Stimulated activated CD4-positive, alpha-beta T cell treated with anti-CD3 and anti-CD28 coated beads, Interleukin-15, amount 100 ng/mL, for 1 hour (primary cell): ENCODE measurements at places on chromosomes 12 and 14.
A peak's percentile ranks its signal among the peaks of the same experiment; 100 is the strongest.

DNA sequence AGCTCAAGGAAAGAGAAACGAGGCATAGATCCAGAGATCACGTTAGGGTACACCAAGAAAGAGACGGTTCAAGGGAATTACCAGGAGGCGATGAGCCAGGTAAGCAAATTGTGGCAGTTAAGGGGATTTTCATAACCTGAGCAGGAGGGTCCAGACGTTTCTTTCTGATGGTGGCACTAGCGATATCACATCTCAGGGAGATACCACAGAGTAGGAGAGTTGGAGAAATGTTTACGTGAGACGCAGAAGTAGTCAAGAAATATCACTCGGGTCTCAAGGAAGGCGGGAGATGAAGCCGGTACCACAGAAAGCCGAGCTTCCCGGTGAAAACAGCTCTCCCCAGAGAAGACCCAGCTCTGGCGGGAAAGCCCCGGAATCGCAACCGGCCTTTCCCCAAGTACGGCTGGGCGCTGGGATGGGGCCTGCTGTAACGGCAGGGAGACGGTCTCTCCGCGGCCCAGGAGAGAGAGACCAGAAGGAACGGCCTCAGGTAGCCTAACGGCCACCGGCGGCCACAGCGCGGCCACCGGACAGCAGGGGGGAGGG, 485 bp downstream of the SENP1 start:
- peak; percentile 14 for DNase-seq

DNA sequence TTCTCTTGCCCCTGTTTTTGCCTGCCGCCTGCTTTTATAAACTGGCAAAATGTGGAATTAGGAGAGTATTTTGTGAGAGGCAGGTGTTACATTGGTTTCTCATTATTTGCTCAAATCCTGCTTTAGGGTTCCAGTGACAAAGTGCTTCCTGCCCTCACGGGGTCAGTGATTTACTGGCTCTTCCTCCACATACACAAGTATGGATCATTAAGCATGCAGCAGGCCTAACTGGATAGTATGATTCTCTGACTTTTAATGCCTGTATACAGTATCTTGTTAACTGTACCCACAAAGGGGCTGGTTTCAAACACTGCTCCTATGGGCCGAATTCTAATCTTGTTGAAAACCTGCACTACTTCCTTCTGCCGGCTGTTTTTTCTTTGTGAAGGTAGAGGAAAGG, 63.2 kb downstream of the PTCSC3 start:
- no peak for DNase-seq

GRCh38 chr12:26773313-26774104, 59.5 kb downstream of the ITPR2 start:
- no peak for DNase-seq

DNA sequence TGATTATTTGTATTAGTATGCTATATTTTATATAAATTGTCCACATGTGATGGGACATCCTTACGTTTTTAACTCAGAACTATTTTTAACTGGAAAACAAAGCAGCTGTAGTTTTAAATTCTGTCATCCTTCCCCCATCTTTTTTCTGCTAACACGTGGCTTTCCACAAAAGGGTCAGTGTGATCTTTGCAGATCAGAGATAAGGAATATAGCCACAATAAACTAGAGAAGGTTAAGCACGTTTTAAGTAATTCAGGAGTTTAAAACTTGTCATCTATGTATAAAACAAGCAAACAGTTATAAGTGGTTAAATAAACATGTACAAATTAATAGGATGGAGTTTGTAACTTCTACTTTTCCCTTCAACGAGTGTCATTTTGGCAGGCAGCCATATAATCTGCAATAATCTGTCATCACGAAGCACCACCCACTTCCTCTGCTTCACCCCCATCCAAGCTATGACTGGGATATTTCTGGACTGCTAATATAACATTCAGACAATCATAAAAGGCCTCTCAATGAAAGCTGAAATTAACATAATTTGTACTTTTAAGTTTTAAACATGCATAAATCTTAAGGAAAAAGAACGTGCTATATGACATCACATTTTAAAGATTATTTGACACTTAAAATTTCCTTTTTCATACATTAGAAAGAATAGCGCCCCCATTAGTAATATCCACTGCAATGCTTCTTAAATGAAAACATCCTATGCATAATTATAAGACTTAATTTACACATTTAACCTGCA, 15.3 kb downstream of the TAOK3 start:
- no peak for DNase-seq

GRCh38 chr14:24441904-24442239, 704 bp downstream of the SDR39U1 start:
- DNase-seq, result no peak

- DNase-seq, result no peak
Measured at GRCh38 chr14:54446161-54446693, 5.1 kb upstream of the CNIH1 start.

GRCh38 chr12:54579258-54579657, 9.2 kb downstream of the PPP1R1A start:
- no peak for DNase-seq

- DNase-seq, result no peak
Measured at GRCh38 chr12:89782807-89783206, 74.2 kb upstream of the ATP2B1 start.

DNA sequence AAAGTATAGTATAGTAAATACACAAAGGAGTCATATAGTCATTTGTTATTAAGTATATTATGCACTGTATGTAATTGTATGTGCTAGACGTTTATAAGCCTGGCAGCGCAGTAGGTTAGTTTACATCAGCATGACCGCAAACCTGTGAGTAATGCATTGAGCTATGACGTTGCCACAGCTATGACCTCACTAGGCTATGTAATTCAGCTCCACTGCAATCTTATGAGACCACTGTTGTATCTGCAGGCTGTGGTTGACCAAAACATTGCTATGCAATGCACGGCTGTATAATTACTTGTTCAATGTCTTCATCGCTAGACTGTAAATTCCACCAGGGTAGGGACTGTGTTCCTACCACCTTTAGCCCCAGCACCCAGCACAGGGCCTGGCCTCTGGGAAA, 53.2 kb upstream of the VASH1 start:
- no peak for DNase-seq

DNA sequence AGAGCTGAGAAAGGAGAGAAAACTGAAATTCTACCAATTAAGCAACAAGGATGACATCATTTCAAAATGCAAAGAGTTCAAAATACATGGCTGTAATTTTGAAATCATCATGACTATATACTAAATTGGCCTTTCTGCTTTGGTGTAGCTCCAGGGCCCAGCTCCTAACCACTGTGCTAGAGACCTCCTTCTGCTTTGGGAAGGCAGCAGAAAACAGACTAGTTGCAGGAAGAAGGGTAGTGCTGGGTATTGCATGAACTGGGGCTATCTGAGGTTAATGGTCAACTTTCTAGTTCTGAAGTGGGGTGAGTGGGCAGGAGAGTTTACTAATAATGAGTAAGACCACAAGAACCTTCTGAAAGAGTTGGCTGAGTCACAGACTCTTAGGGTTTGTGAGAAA, 66.2 kb downstream of the PTGER2 start:
- no peak for DNase-seq

GRCh38 chr12:130017591-130018449, 114.0 kb upstream of the TMEM132D start:
- DNase-seq, result no peak

GRCh38 chr12:11777962-11778361, 128.5 kb downstream of the ETV6 start:
- no peak for DNase-seq
